ENCODE measurements at places on chromosomes 3 and 15.

DNA sequence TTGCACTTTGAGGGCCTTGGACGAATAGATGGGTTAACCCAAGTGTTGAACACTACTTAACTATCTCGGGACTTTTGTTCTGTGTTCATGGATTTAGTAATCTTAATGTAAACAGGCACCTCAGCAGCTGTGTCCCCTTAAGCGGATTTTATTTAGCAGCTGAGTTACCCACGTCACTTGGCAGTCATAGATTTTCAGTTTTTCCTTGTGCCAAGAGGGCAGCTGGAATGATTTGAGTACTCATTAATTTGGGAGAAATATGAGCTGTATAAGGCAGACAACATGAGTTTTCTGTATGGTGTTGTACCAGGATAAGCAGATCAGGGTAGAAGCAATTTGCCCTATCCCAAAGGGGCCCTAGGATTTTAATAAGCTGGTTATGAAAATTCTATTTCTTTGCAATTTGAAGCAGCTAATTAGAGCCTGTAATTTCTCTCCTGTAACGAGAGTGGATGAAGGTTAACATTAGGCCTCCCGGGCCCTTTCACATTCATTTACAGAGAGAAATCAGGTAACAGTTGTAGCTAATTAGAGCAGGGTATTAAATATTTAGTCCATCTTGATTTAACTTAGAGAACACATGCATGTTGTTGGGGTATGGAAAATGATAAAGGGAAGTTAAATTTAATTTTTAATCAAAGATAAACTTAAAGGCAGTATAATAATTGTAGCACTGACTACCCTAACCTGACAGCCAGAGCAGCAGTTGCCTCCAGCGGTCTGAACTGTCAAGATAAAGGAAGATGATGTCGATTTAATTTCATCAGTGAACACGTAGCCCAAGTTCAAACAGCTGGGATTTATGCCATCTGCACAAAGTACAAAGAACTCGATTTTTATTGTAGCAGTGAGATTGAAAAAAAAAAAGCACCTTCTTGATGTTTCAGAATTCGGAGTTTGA is 194.5 kb downstream of the LRTM1 start:
- no peak for DNase-seq

DNA sequence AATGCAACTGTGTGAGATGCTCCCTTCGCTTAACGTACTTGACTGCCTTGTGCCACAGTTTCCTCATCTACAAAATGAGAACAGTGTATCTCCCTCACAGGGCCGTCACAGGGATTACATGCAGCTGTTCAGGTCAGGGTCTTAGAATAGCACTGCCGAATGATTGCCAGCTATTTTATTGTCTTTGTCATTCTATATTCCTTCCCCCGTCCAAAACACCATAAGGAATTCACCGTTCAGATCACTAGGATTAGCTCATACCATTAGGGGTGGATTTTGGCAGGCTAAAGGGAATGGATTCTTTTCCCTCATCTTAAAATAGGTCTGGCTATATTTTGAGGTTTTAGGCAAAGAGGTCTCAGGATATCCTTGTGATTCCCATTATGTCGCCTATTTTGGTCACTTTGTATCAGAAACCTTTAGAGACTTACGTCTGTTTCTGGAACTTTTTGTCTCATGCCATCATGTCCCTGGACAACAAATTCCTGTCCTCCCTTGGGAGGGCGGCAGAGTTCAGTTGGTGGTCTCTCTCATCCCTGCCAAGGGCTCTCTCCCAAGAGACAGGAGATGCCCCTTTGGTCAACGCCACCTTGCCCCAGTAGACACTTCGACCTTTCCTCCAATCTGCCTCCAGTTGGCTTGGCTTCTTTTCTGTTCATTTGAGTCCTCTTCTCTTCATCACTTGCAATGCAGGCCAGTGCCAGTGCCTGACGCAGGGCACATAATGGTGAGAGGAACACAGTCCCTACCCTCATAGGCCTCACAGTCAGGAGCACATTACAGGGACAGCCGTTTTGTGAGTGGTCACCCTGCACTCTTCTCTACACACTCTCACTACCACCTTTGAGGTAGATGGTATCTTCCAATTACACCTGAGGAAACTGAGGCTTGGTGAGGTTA is 171.6 kb upstream of the BHLHE40 start:
- DNase-seq = no peak

- no peak for DNase-seq
Measured at GRCh38 chr3:179589143-179589542, 15.3 kb downstream of the MRPL47 start.

- no peak for DNase-seq
Measured at GRCh38 chr3:115706311-115706829, 83.1 kb downstream of the GAP43 start.

DNA sequence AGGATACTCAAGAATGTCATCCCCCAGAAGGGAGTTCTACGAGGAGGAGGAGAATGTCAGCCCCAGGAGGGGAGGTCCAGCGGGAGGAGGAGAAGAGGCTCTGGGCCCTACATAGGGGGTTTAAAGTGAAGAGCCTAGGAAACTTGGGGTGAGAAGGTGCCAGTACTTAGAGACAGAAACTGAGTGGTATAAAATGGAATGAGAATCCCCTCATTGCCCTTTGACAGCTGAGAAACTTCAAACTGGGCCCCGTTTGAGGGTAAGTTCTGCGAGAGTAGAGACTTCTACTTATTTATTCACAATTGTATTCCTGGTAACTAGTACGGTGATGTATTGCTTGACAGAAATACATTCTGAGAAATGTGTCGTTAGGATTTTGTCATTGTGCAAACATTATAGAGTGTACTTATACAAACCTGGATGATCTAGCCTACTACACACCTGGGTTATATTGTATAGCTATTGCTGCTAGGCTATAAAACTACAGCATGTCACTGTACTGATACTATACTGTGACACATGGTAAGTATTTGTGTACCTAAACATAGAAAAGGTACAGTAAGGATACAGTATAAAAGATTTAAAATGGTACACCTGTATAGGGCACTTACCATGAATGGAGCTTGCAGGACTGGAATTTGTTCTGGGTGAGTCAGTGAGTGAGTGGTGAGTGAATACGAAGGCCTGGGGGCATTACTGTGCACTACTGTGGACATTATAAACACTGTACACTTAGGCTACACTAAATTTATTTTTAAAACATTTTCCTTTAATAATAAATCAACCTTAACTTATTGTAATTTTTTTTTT is 62.0 kb downstream of the TSC22D2 start:
- no peak for DNase-seq

DNA sequence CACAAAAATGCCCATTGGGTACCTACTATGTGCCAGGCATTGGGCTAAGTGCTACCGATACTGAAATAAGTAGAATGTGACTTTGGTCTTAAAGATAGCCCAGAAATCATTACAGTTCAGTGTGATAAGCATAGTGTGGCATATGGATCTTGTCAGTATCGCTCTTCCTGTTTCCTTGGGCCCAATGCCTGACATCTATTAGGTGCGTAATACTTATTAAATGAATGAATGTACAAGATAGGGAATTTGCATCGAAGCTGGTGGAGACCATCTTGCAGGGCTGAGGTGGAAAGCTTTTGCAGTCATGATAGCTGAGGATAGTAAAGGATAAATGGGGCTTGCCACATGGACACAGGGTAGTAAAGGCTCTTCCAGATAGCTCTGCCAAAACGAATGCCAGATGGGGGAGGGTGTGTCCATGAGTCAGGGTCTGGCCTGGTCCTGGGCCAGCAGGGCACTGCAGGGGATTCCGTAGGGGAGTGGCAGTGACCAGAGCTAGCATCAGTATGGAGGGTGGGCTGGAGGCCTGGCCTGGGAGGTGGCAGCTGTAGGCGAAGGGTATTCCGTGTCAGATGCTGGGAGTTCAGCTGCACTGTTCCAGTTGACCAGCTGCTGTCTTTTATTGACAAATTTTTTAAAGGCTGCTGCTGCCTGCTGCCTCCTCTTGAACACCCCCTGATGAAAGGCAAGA is 23.5 kb downstream of the TSEN2 start:
- DNase-seq = no peak

GRCh38 chr3:178454726-178455125 is 81.5 kb upstream of the KCNMB2 start:
- no peak for DNase-seq

DNA sequence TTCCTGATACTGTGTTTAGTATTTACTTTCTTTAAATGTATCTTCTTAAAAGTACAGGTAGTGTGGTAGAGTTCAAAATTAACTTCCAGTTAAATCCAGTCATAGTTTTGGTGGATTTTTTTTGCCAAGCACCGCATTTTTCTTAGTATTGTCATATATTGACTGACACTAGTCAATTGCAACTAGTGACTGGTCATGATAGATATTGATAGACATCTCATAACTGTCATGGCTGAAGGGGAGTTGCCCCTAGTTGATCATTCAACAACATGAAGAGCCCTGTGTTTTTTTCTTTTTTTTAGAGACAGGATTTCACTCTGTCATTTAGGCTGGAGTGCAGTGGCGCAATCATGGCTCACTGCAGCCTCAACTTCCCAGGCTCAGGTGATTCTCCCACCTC is 22.1 kb downstream of the RAB8B start:
- no peak for DNase-seq

GRCh38 chr15:76151599-76151974 is 91.8 kb downstream of the TMEM266 start:
- no peak for DNase-seq

All from stimulated activated CD8-positive, alpha-beta memory T cell treated with anti-CD3 and anti-CD28 coated beads, Interleukin-15, amount 100 ng/mL, for 4 hours (primary cell).